ENCODE measurements at places on chromosomes 3 and 15.

GRCh38 chr15:73786538-73786937 is 33.4 kb upstream of the INSYN1 start:
- DNase-seq = no peak

GRCh38 chr3:107806536-107806935 is 283.8 kb downstream of the BBX start:
- no peak for DNase-seq

DNA sequence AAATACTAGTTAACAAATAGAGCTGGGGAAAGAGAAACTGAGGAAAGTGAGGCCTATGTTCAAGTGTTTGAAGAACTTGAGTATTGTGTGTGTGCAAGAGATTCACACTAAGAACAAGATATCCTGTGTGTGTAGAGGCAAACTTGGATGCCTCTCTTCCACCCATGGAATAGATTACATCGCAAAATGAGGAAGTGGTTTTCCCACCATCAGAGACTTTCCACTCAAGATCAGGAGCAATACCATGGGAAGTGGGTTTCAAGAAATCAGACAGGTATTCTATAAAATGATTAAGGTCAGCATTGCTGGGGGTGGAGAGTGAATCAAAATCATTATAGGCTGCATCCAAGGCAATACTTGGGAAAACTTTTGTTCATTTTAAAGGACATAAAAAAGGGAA is 308.0 kb downstream of the FGF12 start:
- no peak for DNase-seq

DNA sequence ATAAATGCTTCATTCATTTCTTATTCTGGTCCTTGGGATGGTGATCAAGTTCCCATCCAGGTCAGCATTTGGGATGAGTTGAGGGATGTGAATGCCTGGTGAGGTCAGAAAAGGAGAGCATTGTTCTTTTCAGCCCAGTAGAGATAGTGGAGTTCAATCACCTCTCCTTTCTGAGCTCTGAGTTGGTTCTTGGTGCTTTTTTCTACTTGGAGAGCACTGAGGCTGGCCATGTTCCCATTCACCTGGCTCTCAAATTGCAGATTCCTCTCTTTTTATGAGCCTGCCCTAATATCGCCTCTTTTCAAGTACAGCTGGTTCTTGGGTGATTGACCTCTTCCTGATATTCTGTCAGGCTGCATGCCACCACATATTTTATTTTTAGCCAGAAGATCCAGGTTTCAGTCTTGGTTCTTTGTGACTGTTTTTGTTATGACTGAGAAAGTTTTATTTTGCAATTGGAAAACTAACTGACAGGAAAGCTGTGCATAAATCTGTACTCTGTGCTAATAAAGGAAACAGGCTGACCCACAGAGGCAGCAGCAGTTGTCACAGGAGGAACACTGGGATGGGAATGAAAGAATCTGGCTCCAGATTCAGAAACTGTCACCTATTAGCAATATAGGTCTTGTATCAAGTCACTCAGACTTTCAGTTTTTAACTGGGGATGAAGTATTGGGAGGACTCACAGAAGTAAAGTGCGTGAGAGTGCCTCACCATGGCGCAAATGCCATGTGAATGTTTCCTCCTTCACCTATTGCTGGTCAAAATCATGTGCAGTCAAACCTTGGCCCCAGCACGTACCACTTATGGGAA is 10.7 kb downstream of the AQP9 start:
- no peak for DNase-seq

GRCh38 chr15:24955531-24955921 is 739 bp downstream of the SNRPN start:
- DNase-seq = no peak

DNA sequence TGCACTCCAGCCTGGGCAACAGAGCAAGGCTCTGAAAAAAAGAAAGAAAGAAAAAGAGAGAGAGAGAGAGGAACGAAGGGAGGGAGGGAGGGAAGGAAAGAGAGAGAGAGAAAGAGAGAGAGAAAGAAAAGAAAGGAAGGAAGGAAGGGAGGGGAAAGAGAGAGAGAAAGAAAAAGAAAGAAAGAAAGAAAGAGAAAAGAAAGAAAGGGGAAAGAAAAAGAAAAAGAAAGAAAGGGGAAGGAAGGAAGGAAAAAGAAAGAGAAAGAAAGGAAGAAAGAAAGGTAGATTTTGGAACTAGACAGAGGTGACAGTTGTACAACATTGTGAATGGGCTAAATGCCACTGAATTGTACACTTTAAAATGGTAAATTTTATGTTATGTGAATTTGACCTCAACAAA is 5.3 kb upstream of the SRGAP3 start:
- no peak for DNase-seq

DNA sequence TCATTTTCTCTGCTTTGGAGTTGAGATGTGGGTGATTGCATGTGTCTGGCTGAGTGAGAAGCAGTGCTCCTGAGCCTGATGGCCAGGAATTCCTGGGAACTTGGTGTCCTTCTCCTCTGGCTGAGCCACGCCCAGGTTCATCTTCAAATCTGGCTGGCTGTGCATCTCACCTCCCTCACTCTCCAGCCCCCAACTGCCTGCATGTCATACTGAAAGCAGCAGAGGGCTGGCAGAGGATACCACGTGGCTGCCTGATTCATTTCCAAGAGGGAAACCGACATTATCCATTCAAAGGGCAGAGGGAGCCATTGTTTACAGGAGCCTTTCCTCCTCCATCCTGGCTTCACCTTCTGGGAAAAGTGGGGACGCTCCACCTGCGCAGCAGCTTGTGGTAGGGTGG is 57.4 kb downstream of the ABHD5 start:
- no peak for DNase-seq

Data from astrocyte of the cerebellum (primary cell).